T-helper 1 cell (primary cell): ENCODE measurements at places on chromosomes 13 and 19.

DNA sequence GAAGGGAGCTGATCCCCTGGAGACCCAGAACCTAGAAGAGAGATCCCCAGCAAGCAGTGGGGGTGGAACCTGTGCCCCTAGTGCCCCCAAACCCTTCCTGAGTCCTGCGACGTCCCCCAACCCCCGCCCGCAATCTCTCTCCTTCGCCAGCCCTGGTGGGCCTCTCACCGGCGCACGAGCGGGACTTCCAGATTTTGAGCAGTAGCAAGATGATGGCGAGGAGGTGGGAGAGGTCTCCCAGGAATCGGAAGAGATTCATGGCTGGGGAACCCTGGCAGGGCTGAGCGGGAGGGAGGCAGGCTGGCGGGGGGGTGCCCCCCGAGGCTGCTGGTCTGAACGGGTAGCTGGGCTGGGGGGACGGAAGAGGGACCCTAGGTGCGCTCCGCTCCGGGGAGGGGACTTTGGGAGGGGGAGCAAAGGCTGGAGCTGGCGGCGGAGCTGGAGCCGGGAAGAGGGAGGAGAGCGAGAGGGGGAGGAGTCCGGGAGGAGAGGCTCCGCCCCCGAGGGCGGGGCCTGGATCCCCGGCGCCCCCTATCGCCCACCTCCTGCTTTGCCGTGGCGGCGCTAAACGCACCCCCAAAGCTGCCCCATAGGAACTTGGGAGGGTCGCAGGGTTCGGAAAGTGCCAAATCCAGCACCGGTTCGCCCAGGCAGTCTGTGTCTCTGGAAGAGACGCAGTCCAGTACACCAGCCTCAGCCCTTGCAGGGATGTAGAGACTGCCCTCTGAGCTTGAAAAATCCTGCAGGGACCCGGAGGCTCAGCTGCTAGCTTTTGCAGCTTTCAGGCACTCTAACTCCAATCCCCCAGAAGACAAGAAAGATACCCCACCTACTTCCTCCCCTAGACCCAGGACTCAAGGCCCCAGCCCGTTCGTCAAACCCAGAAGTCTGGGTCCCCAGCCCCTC is at the start of gene KDELR1:
KDELR1 (minus strand) TSS at position 452 of the 906 bp plus-strand sequence; CDS start at position 259, 193 bp downstream.
- peak; percentile 72 for DNase-seq

DNA sequence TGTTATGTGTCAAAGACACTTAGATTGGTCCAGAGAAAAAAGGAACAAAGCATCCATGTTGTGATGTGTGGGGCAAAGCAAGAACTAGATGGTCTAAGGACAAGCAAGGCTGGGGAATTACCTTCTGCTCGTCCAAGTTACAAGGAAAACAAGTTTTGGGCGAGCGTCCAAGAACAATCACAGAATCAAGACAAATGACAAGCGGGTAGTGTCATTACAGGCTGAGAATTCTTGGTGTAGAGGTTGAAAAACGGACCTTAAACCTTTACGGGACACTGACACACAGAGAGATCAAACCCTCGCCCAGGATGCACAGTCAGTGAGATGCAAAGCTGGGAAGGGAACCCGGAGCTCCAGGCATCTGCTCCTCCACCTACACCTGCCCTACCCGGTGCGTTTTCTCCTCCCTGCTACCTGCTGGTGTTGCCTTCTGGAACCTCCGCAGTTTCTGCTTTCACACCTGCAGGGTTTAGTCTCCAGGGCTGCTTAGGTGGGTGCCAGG is 515 bp upstream of the ZNF324B start:
- no peak for DNase-seq

DNA sequence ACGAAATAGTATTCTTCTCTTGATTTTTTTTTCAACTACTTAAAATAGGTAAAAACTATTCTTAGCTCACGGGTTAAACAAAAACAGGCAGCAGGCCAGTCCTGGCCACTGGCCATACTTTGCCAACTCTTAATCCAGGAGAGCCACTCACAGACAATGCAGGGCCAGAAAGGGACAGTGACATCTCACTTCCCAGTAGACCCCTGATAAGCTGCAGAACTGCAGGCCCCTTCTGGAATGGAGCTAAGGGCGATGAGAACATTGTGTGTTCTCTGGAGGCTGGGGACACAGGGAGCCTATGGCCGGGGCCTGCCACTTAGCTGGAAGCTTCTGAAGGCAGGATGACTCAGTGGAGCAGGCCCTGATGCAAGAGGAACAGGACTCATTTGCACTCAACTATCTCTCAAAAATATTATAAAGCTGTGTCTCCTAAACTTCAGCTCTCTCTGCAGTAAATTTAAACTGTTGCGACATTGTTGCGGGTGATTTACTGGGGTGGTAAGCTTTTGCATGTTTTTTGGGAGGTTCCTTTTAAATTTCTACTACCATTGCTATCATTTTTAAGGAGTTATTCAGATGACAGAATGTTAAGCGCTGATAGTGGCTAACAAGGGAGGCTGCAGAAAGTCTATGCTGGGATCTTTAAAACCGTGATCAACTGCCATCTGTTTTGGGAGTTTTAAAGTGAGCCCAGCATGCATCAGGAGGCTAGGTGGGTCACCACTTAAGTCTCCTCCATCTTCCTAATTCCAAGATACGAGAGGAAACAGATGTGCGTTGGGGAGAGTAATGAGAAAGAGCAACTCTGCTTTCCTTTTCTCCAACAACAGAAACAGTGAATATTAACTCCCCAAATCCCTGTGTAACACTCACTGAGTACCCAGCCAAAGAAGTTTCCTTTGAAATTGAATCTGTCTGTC is 33.2 kb upstream of the KATNAL1 start:
- DNase-seq = no peak

DNA sequence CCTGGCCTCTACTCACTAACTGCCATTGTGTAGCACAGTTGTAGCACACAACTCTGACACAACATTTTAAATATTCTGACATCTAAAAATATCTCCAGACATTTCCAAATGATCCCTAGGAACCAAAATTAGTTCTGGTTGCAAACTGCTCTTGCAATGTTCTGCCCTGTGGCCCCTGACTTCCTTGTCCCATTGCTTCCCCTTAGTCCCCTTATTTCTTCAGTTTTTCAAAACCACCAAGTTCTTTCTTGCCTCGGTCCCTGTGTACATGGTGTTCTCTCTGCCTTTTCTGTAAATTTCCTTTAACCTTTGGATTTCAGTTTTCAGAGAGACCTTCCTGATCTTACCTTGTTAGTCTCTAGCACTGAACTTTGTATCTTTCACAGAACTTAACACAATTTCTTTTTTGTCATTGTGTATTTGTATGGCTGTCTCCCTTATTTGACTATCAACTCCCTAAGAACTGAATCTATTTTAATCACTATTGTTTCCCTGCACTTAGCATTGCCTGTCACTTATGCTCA is 87.6 kb upstream of the MLNR start:
- DNase-seq = no peak

- no peak for DNase-seq
Observed at GRCh38 chr13:66951426-66951825, 278.7 kb downstream of the PCDH9 start.

DNA sequence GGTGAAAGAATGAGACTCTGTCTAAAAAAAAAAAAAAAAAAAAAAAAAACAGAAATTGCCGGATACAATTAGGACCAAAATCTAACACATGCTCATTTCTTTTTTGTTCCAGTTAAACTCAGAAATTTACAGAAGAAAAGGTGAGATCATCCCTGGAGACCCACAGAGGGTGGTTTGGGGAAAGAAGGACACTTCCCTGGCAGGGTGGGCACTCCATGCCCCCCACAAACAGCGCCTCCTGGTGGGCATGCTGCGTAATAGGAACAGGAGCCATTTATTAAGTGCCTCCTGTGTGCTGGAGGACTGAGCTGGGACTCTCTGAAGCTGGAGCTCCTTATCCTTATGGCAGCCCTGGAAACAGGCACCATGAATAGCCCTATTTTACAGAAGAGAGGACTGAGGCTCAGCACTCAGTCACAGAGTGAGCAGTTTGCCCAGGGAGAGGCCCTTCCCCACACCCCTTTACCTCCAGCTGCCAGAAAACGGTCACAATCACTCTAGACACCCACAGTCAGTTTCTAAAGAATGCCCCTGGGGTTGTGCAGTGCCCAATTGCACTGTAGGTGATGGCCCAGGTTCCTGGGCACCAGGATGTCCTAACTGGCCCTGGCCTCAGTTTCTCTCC is 10.1 kb downstream of the C19orf38 start:
- DNase-seq = no peak
